ENCODE measurements at places on chromosomes 1 and 21. TPM values are rescaled to one million over a fixed set of nuclear protein-coding genes. Genes with fewer than 3 reads are reported as not detected.

DNA sequence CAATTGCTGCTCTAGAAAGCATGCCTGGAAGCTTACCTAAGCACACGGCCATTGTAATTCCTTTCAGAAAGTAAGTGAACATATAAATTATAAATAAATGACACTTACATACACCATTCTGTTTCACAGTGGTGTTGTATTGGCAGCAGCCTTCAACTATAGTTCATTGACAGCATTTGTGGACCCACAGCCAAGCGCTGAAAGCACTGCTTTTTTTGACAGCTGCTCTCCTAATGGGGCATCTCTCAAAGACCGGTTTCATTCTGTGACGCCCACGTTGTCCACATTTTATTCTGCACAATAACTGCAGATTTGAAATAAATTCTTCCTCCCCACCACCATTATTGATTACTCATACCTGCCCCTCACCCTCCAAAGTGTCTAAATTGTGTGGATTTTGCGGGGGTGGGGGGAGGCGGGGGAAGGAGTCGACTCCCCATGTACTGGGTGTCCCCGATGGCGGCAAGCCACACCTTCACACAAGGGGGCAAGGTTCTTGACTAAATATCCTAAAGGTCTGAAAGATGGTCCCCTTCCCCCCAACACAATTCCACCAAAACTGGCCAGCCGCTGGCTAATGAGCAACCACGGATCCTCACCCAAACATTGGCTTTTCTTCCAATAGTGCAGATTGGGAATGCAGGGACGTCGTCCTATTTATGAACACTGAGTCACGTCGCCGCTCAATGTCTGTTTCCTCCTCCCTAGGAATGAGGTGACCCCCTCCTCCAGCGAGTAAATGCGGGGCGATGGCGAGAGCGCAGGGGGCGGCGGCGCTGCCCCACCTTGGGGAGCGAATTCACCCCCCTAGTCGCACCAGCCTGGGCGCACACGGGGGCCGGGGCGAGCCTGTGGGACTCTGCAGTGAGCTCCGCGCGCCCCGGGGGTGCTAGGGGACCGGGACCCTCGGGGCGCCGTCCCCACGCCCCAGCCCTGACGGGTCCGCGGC is 960 bp downstream of the RCAN1 start:
- DNase-seq: no peak

DNA sequence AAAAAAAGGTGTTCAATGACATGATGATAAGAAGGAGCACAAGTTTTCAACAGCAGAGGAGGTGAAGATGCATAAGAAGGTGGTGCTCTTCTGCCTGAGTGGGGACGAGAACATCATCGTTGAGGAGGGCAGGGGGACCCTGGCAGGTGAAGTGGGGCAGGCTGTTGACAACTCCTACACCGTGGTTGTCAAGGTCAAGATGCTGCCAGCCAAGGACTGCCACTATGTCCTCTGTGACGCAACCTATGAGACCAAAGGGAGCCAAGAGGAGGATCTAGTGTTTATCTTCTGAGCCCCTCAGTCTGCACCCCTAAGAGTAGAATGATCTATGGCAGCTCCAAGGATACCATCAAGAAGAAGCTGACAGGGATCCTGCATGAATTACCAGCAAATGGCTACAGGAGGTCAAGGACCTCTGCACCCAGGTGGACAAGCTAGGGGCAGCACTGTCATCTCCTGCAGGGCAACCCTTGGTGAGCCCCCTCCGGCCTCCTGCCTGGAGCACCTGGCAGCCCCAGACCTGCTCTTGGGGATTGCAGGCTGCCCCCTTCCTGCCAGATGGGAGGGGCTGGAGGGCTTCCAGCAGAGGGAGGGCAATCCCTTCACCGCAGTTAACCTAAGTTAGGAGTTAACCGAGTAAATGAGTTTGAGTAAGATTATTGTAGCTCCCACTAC is 80.5 kb downstream of the ZNF281 start:
- no peak for DNase-seq

DNA sequence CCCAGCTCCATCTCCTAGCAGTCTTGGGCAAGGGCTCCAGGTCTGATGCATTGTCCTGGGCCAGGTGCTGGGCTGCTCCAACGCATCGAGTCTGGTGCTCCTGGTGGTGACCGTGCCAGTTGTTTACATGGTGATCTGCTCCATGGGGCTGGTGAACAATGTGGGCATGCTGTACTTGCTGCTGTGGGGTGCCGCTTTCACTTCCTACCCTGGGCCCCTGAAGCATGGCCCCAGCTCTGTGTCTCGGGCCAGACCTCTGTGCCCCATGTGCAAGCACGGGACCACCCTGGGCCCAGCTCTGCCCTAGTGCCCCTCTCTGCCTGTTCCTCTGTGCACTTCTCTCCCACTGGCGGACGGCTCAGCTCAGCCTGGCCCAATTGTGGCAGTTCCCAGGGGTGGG is 119.4 kb downstream of the MAST2 start:
- no peak for DNase-seq

The URB2 gene
- total RNA-seq: 17.9 TPM

Measured in HepG2 (cell line).